ENCODE measurements at places on chromosomes 1 and 21. TPM values are rescaled to one million over a fixed set of nuclear protein-coding genes. Genes with fewer than 3 reads are reported as not detected.

Gene PGLYRP3
- not detected for total RNA-seq

DNA sequence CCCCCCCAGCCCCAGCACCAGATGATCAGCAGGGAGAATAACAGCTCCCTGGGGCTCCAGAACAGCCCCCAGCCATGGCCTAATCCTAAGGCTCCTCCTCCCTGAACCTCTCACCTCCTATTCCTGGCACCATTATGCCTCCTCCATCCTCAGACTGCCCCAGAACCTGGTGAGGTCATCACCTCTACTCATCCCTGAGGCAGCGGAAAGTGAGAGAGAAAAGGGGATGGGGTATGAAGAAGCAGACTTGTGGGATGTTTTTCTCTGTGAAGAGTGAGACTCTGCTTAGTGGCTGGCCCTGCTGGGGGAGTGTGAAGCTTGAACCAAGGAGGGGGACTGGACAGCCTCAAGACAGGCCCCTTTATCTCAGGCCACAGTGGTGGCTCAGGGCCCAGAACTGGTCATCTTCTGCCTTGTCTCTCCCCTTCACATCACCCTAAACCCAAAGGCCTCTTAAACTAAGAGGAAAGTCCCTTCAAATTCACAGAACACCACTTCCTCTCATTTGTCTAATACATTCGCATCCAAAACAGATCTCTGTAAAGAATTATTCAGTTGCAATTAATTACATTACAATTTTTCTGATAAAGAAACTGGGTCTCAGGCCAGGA lies 2.2 kb upstream of the PPM1J start:
- no peak for DNase-seq

- DNase-seq = peak; percentile 79
Observed at GRCh38 chr21:30072496-30072895, 94.1 kb downstream of the CLDN17 start.

GRCh38 chr1:213066363-213066762 lies 15.3 kb downstream of the RPS6KC1 start:
- DNase-seq = no peak

Gene CKS1B
- total RNA-seq = 45.6 TPM

- no peak for DNase-seq
Observed at GRCh38 chr1:243465738-243466137, 209.9 kb downstream of the SDCCAG8 start.

- DNase-seq = peak; percentile 9
Observed at GRCh38 chr1:185663332-185663731, 70.9 kb upstream of the HMCN1 start.

DNA sequence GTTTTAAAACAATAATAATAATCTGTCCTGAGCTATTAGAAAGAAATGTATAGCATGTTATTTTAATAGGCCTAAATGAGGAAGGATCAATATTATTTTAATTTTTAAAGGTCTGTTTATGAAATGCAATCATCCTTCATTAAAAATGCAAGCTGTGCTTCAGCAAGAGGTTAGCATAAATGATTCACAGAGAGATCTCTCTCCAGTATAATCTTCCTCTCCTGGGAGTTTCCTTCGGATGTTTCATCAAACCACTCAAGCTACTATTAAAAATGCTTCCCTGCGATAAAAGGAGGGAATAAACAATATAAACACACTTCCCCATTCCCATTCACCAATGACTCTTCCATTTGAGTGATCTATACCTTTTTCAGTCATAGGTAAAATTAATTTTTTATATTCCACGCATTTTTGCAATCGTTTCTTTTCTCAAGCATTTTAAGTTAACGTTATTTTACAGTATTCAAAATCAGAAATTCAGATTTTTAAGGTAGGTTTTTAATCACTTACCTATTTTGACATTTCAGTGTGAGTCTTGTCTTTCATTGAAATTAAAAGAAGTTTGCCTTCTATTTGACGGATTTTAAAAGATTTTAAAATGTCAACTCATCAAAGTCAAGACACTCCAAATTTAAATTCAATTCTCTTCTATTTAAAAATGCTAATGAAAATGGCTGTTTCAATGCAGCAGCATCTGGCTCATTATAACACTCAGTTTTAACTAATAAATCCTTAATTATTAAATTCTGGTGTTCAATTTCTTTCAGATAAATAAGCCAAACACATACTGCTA lies 64.3 kb downstream of the RERE start:
- peak; percentile 16 for DNase-seq

- no peak for DNase-seq
Observed at GRCh38 chr1:239744851-239745250, 346.8 kb upstream of the FMN2 start.

- no peak for DNase-seq
Observed at GRCh38 chr21:41866274-41866809, 12.8 kb downstream of the PRDM15 start.

GRCh38 chr21:38503583-38503982 lies 5.3 kb upstream of the ERG start:
- peak; percentile 49 for DNase-seq

Gene RNU1-2
- not detected for total RNA-seq

DNA sequence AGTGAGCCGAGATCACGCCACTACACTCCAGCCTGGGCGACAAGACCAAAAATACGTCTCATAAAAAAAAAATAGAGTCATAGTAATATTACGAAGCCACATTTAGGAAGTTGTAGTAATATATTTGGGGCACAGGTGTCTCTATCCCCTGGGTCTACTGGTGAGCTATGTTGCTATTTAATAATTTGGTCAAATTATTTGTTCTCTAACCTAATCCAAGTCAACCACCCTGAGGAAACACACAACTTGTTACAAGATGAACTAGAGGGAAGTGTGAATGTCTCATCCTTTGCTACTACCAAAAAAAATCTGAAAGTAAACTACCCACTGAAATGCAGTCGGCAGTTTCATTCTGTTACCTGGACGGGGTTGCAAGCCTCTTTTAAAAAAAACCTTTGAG lies 35.3 kb downstream of the RGS8 start:
- DNase-seq = no peak

GRCh38 chr1:172122381-172122780 lies 281.1 kb downstream of the DNM3 start:
- no peak for DNase-seq

Gene GUCA2A
- total RNA-seq = not detected

DNA sequence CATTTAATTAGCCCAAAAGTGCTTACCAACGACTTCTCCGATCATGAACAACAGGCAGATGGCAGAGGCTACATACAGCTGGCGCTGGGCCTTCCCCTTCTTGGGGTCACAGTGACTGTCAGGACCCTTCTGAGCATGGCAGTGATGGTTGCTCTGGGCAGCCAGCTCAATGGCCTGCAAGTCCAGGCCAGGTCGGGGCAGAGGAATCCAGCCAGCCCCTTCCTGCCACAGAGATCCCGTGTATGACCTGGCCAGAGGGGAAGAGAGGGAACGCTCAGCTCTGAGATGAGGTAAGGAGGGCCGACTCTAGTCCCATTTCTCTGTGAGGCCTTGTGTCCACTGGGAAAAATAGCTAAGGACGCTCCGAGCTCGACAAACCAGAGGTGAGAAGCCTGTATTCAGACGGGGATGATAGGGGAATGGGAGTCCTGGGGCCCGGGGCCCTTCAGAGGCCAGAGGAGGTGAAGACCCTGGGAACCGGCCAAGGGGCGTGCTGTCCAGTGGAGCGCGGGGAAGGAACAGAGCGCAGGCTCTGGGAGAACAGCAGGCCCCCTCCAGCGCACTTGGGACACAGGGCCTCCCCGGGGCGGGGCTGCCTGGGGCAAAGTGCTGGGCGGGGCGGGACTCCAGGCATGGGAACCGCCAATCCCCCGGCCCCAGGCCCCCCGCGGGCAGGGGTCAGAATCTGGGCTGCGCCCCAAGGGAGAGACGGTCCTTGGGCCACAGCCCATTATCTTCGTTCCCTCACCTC lies 772 bp downstream of the SLC30A2 start:
- no peak for DNase-seq

DNA sequence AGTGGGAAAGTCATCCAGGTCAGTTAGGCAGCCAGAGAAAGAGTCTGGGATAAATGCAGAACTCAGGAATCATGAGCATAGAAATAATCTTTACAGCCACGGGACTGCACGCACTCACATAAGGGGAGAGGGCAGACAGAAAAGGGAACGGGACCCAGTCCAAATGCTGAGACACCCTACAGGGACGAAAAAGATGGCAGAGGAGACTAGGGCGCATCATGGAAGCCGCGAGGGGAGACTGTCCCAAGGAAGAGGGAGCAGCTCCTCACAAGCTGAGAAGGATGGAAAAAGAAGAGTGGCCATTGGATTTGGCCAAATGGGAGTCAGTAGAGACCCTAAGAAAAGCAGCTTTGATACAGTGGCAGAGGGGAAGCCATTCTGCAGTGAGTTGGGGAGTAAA lies 102.9 kb upstream of the TLR5 start:
- no peak for DNase-seq

- DNase-seq = no peak
Observed at GRCh38 chr1:170657275-170657853, 6.6 kb upstream of the PRRX1 start.

- DNase-seq = no peak
Observed at GRCh38 chr1:17183388-17184160, 21.4 kb upstream of the PADI1 start.

DNA sequence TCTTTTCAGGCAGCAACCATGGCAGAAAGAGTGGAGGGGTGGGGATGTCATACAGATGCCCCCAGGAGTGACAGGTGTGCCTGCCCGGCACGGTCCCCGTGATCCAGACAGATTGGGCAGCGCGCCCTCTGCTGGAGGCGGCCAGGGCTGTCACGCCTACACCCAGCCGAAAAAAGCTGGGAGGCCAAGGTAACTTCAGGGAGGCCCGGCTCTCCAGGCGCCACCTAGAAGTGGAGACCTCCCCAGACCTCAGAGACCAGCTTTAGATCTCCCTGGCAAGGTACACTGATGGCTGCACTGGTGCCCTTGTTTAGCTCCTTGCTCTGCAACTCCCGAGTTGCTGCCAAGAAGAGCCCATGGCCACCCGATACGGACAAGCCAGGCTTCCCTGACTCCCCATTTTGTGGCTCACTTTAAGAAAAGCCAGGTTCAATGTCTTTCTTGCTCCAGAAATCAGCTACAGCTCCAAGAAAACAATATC lies 6.6 kb downstream of the GOLT1A start:
- peak; percentile 64 for DNase-seq

- DNase-seq = peak; percentile 40
Observed at GRCh38 chr1:111571239-111571638, 48.4 kb upstream of the RAP1A start.

Gene ADORA3
- total RNA-seq = not detected

Gene SLC1A7
- total RNA-seq = 0.13 TPM

- peak; percentile 69 for DNase-seq
Observed at GRCh38 chr1:112515311-112516009, 6.7 kb downstream of the WNT2B start.

DNA sequence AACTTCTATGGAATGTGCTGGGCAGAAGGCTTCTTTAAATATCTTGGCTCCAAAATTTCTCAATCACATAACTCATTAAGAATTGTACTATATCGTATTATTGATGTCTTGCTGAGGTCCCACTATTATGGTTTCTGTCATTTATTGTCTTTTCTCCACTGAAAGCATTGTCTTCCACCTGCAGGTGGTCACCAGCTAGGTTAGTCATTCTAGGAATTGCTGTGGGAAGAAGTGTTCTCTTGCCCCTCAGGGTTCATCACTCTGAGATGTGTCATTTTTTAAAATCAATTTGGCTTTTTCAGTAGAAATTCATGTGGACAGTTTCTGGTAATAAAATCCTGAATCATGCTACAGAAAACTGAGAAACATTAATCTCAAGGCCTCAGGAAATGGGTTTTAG lies 66.1 kb downstream of the NCAM2 start:
- DNase-seq = no peak

Gene CCDC181
- total RNA-seq = not detected

Gene C1orf210
- not detected for total RNA-seq

Gene OLIG2
- not detected for total RNA-seq

Gene C1orf226
- 0.13 TPM for total RNA-seq

- peak; percentile 35 for DNase-seq
Observed at GRCh38 chr1:58155418-58156123, 391.0 kb downstream of the OMA1 start.

DNA sequence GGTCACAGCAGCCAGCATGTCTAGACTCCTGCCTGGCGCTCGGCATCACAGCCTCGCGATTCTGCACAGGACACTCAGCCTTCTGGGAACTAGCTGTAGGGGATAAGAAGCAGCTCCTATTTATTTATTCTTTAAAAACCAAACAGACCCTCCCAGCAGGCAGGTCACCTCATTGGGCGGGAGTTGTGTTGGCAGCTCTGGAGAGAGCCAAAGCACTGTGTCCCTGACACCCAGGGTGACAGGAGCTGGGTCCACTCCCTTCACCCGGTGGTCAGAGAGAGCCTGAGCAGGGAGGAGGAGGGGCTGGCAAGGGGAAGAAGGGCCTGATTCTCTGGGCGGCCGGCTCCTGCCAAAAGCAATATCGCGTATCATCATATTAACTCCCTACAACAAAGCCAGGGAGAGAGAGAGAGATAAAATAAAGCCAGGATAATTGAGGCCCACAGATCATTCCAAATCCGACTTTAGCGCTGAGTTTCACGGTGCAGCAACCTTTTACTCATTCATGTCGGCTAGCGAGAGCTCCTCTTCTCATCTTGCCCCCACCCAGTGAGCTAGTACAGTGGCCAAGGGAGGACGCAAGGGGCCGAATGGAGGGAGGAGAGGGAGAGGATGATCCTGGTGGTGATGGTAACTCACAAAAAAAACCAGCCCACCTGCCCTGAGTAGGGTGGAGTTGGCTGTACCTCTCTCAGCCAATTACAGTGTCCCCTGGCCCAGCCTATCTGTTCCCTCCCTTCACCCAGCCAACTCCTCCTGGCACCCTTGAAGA lies 79.8 kb upstream of the IFFO2 start:
- no peak for DNase-seq

DNA sequence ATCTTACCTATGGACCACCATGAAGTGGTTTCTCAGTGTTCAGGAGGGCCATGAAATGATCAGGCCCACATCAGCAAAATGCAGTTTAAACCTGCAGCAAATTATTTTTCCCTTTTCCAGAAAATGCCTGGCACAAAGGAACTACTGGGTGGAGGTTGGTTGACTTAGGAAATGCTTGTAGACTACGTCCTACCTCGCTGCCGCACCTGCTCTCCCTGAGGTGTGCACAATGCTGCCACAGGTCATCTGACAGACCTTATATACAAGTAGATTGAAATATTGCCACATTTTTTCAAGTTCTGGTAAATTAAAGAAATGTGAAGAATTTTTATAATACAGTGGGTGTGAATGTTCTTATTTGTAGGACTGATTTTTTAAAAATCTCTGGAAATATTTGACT lies 166.7 kb upstream of the PDE4B start:
- no peak for DNase-seq

- DNase-seq = peak; percentile 41
Observed at GRCh38 chr1:228198977-228199590, 8.8 kb upstream of the OBSCN start.

Gene OLFM3
- not detected for total RNA-seq

GRCh38 chr1:224700918-224701531 lies 84.9 kb downstream of the CNIH3 start:
- peak; percentile 58 for DNase-seq

Gene RNASEL
- 7.1 TPM for total RNA-seq

DNA sequence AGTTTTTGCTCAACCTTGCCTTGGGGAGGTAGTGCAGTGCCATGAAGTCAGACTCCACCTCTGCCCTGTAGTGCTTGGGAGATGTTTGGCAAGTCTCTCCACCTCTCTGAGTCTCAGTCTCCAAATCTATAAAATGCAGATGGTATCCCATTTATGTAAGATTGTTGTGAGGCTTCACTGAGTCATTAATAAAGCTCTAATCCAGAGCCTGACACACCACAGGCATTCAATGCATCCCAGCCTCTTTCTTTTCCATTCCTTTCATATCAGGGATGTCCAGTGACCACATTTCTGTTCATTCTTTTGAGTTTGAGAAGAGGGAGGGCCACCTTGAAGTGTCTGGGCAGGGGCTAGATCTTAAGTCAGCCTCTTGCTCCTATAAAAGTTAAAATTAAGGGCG lies 37.6 kb upstream of the LMO4 start:
- DNase-seq = peak; percentile 60

Gene CHI3L1
- total RNA-seq = 0.22 TPM

Gene BNIPL
- not detected for total RNA-seq
